ENCODE measurements at places on chromosomes 12 and 14.

DNA sequence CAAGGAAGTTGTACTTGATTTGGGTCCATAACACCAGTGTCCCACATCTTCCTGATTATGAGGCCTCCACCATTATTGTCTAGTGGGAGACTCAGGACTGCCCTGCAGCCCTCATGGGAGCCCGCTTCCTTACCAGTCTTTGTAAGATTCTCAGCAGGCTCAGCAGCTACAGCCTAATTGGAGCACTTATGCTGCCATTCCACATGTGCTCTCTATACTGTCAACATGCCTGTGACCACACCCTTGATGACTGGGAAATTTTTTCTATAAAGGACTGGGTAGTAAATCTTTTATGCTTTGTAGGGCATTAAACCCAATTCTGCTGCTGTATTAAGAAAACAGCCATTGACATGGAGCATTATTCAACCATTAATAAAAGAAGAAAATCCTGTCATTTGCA is 145.5 kb upstream of the IGF1 start:
- DNase-seq, result no peak

- no peak for DNase-seq
These were observed 206.9 kb upstream of the AMIGO2 start for GRCh38 chr12:47286676-47287075.

DNA sequence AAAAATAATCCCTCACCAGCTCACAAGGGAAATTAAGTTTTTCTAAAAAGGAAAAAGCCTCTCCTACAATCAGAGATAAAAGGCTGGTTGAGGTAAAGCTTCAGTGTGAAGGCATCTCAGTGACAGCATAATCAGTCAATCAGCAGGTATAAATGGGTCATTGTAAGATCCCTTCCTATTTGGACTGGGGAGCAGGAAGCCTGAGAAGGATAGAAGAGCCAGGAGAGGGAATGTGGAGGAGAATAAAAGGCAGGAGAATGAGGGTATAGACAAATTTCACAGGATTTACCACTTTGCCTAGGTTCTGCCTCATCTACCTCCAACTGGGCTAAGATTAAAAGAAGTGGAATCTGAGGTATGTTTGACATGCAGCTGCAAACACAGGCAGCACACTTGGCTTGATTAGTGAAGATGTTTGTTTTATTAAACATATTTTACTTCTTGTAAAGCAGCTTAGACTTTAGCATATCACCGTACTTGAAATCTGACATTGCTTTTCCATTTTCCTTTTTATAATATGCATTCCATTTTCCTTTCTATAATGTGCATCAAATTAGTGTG is 479.1 kb upstream of the USP15 start:
- DNase-seq, result no peak

GRCh38 chr12:114165921-114166320 is 199.8 kb upstream of the RBM19 start:
- DNase-seq, result no peak

GRCh38 chr14:96634896-96635295 is 132.7 kb downstream of the PAPOLA start:
- no peak for DNase-seq

Measured in renal cortex interstitium (tissue), 15 donors.